Activated CD4-positive, alpha-beta T cell treated with anti-CD3 and anti-CD28 coated beads, Interleukin-2, amount 10 ng/mL, durations not matched to agents 24 days and 14 days (primary cell): ENCODE measurements at places on chromosomes 3 and 15. TPM values are rescaled to one million over a fixed set of nuclear protein-coding genes. Genes with fewer than 3 reads are reported as not detected.

Gene TM6SF1
- total RNA-seq = 3.6 and 4.0 TPM in 2 replicates

Gene CHRM5
- not detected in 2 replicates for total RNA-seq

Gene MPI
- 63.9 and 64.4 TPM in 2 replicates for total RNA-seq

Gene UBAP1L
- 6.3 and 6.6 TPM in 2 replicates for total RNA-seq

Gene ADGRG7
- total RNA-seq = not detected in 2 replicates

- no peaks in the 10 kb centered on the region for H3K27me3 ChIP-seq
- no peak overlapping the region for H3K4me3 ChIP-seq
- H3K27ac ChIP-seq = no peak overlapping the region
- H3K36me3 ChIP-seq = no peaks in the 10 kb centered on the region
Measured at GRCh38 chr3:107637416-107638183, 114.8 kb downstream of the BBX start.

- H3K4me1 ChIP-seq = no peaks in the 10 kb centered on the region
- no peak for DNase-seq
- no peak overlapping the region for H3K4me3 ChIP-seq
- no peaks in the 10 kb centered on the region for H3K27me3 ChIP-seq
- H3K27ac ChIP-seq = no peak overlapping the region
Measured at GRCh38 chr3:158540066-158540465, 30.9 kb upstream of the MLF1 start.

- peaks cover 6% of the 10 kb centered on the region for H3K27me3 ChIP-seq
- no peak for DNase-seq
- H3K36me3 ChIP-seq = no peaks in the 10 kb centered on the region
- H3K4me1 ChIP-seq = no peaks in the 10 kb centered on the region
Measured at GRCh38 chr3:57018246-57018645, 42.2 kb upstream of the SPATA12 start.

DNA sequence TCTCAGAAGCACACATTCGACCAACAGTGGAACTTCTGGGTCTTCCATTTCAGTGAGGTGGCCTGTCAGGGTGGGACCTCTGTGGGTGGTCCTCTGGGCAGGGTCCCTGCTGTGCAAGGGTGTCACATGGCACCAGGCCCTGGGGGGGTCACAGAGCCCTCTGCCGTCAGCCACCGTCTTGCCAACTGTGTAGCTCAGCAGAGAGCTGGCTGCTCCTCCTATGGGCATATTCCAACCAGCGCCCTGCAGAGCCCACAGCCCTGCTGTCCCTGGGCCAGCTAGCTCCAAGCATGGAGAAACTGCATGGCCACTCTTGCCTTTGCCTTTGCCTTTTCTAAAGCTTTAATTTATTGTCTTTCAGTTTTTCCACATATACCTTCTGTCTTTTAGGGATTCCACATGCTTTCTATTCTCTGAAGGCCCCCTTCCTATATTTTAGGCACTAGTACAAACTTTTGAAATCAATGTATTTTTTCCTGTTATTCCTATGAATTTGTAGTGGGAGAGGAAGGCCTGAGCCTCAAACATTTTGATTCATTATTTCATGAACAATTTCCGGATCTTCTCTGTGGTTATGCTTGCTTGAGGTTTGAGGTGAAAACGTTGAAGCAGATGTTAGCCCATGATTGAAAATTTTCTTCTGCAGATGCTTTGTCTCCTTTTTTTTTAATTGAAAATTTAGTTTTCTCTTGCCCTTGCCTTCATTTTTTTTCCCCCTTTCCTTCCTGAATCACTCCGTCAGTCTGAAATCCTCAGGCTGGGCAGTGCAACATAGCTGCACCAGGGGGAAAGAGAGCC is 11.7 kb downstream of the IQCF1 start:
- H3K4me3 ChIP-seq = no peak overlapping the region
- H3K27ac ChIP-seq = no peak overlapping the region
- no peak for DNase-seq
- H3K36me3 ChIP-seq = no peaks in the 10 kb centered on the region

DNA sequence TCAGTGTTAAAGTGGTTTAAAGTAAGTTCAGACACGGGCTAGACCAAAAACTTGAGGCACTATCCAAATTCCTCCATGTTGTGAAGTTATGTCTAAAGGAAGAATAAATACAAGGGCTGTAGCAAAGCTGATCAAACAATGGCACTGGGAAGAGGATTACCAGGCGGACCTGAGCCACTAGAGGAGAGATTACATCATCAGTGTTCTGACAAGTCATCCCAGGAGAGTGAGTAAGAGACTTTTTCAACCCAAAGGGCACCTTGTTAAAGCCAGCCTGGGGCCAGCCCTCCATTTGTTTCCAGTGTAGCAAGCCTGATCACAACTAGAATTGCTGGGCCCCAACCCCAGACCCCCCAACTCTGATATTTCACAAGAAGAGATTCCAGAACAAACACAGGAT is 166.9 kb downstream of the DCLK3 start:
- no peaks in the 10 kb centered on the region for H3K36me3 ChIP-seq
- H3K4me1 ChIP-seq = no peaks in the 10 kb centered on the region
- no peak overlapping the region for H3K4me3 ChIP-seq

DNA sequence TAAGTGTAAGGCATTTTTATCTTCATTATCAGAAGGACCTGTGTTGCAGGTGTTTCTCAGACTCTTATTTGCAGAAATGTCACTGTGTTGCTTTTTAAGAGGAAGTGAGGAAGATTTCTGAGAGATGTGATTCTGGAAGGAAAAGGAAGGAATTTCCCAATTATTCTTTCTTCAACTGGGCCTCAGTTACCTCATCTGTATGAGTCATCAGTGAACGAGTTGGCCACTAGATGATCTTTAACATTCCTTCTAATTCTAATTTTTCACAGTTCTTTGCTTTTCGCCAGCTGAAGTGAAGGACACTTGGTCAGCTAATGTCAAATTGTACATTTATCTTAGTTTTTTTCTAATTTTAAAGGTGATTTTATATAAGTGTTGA is 28.9 kb downstream of the CLEC3B start:
- no peak overlapping the region for H3K27ac ChIP-seq
- DNase-seq = no peak
- H3K4me1 ChIP-seq = peaks cover 27% of the 10 kb centered on the region
- H3K4me3 ChIP-seq = no peak overlapping the region
- peaks cover 6% of the 10 kb centered on the region for H3K27me3 ChIP-seq

DNA sequence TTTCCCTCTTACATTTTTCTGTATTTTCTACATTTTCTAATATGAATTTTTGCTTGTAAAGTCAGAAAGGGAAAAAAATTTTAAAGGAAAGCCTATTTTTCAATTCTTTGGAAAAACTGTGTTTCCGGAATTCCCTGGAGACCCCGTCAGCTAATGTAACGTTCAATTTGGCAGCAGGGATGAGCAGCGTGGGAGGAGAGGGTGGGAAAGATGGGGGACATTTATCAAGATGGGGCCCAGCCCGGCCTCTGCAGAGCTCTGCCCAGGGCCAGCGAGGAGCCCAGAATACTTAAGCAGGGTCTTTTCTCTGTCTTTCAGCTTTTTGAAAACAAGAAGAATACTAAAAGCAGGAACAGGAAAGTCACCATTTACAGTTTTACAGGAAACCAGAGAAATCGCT is 129.0 kb downstream of the LRRK1 start:
- no peak overlapping the region for H3K27ac ChIP-seq
- H3K36me3 ChIP-seq = no peaks in the 10 kb centered on the region
- no peaks in the 10 kb centered on the region for H3K27me3 ChIP-seq
- no peaks in the 10 kb centered on the region for H3K4me1 ChIP-seq

GRCh38 chr3:136042608-136043221 is 77.2 kb downstream of the PPP2R3A start:
- DNase-seq = no peak
- peaks cover 6% of the 10 kb centered on the region for H3K27me3 ChIP-seq
- no peak overlapping the region for H3K4me3 ChIP-seq
- no peaks in the 10 kb centered on the region for H3K36me3 ChIP-seq

GRCh38 chr3:58074997-58075396 is 66.8 kb downstream of the FLNB start:
- H3K4me3 ChIP-seq = no peak overlapping the region
- no peaks in the 10 kb centered on the region for H3K27me3 ChIP-seq
- no peak for DNase-seq
- H3K36me3 ChIP-seq = peaks cover 17% of the 10 kb centered on the region
- no peak overlapping the region for H3K27ac ChIP-seq

GRCh38 chr3:64518950-64519349 is 168.8 kb downstream of the ADAMTS9 start:
- H3K27me3 ChIP-seq = peaks cover 4% of the 10 kb centered on the region
- no peak overlapping the region for H3K4me3 ChIP-seq
- no peaks in the 10 kb centered on the region for H3K36me3 ChIP-seq
- DNase-seq = no peak

DNA sequence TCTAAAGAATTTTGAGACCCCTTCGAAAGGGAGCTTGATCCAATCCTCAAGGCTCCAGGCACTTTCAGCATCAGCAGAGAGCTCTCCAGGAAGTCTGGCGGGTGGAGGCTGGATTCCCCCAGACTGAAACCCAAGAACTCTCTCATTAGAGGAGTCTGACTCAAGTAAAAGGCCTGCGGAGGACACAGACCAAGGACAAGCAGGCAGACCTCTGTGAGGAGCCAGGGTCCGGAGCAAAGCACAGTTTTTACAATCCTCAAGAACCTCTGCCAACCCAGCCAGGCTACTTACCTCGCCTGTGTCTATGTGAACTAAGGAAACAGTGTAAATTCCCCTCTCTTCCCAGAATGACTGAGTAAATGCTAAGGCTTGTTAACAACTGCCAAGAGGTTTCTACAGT is 86.2 kb downstream of the FBN1 start:
- H3K27me3 ChIP-seq = peaks cover 7% of the 10 kb centered on the region
- H3K4me1 ChIP-seq = no peaks in the 10 kb centered on the region
- no peaks in the 10 kb centered on the region for H3K36me3 ChIP-seq
- H3K27ac ChIP-seq = no peak overlapping the region
- DNase-seq = peak; percentile 18

DNA sequence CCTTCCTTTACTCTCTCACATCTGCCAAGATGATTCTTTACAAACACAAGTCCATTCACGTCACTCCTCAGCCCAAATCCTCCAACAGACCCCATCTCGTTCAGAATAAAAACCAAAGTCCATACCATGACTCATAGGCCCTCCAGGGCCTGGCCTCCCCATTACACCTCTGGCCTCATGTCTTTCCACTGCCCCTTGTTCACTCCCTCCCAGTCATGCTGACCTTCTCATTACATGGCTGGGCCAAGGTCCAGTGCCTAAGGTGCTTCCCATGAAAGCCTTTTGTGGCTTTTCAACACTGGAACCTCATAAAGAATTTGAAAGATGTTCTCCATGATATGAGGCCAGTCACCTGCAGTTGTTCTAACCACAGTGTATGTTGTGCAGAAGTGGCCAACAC is 44.5 kb downstream of the NEK10 start:
- no peaks in the 10 kb centered on the region for H3K27me3 ChIP-seq
- H3K36me3 ChIP-seq = no peaks in the 10 kb centered on the region
- H3K4me1 ChIP-seq = no peaks in the 10 kb centered on the region

GRCh38 chr15:75720787-75721479 is 8.3 kb upstream of the CSPG4 start:
- peaks cover 5% of the 10 kb centered on the region for H3K4me1 ChIP-seq
- peaks cover 9% of the 10 kb centered on the region for H3K27me3 ChIP-seq
- no peaks in the 10 kb centered on the region for H3K36me3 ChIP-seq
- DNase-seq = no peak
- no peak overlapping the region for H3K4me3 ChIP-seq

DNA sequence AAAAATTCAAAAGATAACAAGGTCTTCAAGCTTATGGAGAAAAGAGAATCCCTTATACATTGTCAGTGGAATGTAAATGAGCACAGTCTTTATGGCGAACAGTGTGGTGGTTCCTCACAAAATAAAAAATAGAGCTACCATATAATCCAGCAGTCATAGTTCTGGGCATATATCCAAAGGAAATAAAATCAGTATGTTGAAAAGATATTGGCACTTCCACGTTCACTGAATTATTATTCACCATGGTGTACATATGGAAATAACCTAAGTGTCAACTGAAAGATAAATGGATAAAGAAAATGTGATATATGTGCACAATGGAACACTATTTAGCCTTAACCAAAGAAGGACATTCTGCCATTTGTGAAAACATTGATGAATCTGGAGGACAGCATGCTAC is 1161.2 kb downstream of the ROBO2 start:
- no peaks in the 10 kb centered on the region for H3K27me3 ChIP-seq
- no peak for DNase-seq

DNA sequence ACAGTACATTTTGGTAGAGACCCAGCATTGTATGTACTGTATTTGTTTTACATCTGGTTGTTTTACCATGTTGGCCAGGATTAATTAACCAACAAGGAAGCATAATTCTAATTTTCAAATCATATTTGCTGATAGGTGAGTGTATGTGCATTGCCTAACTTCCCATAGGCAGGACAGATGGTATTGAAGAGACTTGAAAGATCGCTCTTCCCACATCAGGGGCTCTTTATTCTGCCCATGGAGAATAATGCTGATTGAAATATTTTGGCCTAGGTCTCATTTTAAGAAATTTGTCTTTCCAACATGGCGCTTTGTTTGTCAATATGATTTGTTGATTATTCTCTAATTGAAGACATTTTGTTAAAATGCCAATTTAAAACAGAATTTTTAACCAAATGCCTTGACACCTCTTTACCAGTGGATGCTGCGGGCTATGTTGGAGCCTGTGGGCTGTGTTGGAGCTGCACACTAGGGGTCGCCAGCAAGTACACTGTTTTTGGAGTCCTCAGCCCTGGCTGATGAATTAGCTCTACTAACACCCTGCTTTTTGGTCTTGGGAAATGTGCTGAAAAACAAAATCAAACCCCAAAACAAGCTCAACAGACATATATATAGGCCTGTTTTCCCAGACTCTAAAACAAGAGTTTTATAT is 5.3 kb downstream of the P2RY12 start:
- H3K36me3 ChIP-seq = no peaks in the 10 kb centered on the region
- H3K27me3 ChIP-seq = no peaks in the 10 kb centered on the region
- H3K4me1 ChIP-seq = peaks cover 4% of the 10 kb centered on the region
- H3K4me3 ChIP-seq = no peak overlapping the region

GRCh38 chr15:57134851-57135250 is 216.4 kb downstream of the TCF12 start:
- H3K27ac ChIP-seq = no peak overlapping the region
- no peak for DNase-seq
- no peaks in the 10 kb centered on the region for H3K27me3 ChIP-seq

DNA sequence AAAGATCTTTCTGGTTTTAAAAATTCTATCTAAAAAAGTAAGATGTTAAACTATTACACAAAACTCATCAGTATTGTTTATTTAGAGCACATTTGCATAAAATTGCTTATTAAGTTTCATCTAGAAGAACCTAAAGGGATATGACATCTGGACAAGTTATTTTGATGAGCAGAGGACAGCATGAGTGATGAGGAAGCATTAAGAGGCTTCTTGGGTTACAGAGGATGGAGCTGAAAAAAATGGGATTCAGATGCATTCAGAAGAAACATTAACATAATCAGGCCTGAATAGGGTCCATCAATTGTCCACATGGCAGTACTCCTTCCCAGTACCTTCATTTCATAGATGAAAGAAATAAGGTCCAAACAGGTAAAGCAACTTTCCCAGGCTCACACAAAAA is 41.6 kb downstream of the IMPG2 start:
- no peak for DNase-seq
- H3K4me3 ChIP-seq = no peak overlapping the region
- no peaks in the 10 kb centered on the region for H3K36me3 ChIP-seq
- H3K27ac ChIP-seq = no peak overlapping the region

- DNase-seq = no peak
- peaks cover 16% of the 10 kb centered on the region for H3K36me3 ChIP-seq
- peak overlapping the region; percentile 79 for H3K27ac ChIP-seq
Measured at GRCh38 chr15:74402337-74402841, 31.4 kb downstream of the SEMA7A start.
